ENCODE measurements at places on chromosomes 4 and X.

- no peak for DNase-seq
Observed at GRCh38 chrX:7055386-7056137, 92.0 kb upstream of the STS start.

- DNase-seq = no peak
Observed at GRCh38 chr4:87088186-87088585, 132.2 kb downstream of the KLHL8 start.

DNA sequence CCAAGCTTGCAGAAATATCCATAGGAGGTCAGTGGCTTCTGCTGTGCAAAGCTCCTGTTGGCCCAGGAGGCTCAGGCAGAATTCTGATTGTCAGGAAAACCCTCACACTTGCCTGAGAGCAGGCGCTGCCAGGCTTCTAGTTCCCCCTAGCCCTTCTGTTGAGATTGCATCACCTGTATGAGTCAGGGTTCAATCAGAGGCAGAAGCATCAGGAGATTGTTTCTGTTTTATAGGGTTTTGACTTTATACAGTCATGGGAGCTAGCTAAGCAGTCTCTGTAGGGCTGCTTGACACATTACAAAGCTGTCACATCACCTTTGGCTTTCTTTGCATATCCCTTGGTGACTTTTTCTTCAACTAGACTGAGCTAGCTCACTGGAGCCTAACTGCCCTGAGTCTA, 27.8 kb downstream of the DIPK2B start:
- DNase-seq = no peak

- no peak for DNase-seq
Observed at GRCh38 chr4:158176108-158176507, 3.3 kb upstream of the GASK1B start.

DNA sequence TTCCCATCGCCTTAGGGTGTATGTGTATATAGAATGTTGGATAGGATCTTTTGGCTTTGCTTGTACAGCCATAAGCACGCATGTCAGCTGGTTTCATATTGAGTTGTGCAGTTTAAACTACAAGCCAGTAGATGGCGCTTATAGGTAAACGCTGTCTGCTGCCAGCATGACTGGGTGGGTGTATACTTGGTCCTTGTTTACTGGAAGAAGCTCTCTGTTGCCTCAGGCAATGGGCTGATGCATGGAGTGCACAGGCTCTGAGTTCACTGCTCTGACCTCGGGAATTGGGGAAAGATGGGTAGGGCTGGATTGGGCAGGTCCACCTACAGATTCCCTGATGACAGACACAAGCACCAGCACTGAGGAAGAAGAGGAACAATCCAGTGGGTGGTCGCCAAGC, 831.5 kb downstream of the STIM2 start:
- DNase-seq = no peak

GRCh38 chr4:144174401-144175067, 34.0 kb upstream of the GYPA start:
- DNase-seq = peak; percentile 7

DNA sequence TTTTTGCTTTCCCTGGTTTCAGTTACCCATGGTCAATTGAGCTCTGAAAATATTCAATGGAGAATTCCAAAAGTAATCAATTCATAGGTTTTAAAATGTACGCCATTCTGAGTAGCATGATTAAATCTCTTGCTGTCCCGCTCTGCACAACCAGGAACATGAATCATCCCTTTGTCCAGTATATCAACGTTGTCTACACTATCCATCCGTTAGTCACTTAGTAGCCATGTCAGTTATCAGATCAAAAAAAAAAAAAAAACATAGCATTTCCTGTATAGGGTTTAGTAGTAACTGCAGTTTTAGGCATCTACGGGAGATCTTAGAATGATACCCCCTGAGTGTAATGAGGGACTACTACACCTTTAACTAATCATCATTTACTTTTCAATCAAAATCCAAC, 15.1 kb downstream of the LAMP2 start:
- DNase-seq = no peak

DNA sequence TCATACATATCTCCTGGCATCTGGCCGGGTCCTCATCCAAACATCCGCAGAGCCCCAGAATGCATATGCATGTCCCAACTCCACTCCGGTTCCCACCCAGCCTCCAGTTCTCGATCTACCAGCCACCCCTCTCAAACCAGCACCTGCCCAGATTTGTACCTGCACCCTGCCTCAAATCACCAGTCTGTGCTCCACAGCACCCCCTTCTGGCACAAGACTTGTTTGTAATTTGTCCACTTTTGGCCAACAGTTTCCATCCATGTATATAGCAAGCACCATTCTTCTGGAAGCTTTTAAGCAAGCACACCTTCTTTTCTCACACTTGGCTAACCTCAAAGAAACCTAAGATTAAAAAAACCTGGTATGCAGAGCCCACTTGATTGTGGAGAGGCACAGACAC, 644.1 kb downstream of the MID1IP1 start:
- peak; percentile 68 for DNase-seq

GRCh38 chr4:38462367-38463055, 201.5 kb upstream of the KLF3 start:
- no peak for DNase-seq

- no peak for DNase-seq
Observed at GRCh38 chr4:173174594-173175012, 6.0 kb downstream of the GALNT7 start.

DNA sequence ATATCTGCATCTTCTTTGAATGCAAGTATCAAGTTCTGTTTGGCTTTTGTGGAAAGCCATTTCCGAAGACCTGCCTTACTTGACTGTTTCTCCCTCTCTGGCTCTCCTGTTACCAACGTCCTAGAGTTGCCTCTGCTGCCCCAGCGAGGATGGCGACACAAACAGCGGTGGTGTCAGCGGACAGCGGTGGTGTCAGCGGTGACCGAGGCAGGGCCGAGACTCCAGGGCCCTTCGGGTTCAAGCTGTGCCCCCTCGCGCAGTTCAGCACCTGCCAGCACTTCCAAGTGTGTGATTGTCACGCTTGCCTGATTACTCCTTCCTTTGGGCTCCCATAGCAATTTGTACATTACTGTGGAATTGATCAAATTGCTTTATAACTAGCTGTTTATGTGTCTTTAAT, 336.9 kb upstream of the FAT1 start:
- no peak for DNase-seq

- DNase-seq = no peak
Observed at GRCh38 chr4:94819371-94820168, 61.8 kb downstream of the BMPR1B start.

- DNase-seq = no peak
Observed at GRCh38 chr4:88531549-88531948, 8.0 kb upstream of the PYURF start.

DNA sequence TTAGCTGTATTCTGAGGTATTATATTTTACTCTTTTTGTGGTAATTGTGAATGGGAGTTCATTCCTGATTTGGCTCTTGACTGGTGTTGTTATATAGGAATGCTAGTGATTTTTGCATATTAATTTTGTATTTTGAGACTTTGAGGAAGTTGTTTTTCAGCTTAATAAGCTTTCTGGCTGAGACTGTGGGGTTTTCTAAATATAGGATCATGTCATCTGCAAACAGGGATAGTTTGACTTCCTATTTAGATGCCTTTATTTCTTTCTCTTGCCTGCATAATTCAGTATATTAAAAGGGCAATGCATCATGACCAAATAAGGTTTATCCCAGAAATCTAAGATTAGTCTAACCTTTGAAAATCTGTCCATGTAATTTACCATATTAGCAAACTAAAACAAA, 44.7 kb upstream of the EPGN start:
- DNase-seq = no peak
